Activated CD4-positive, alpha-beta memory T cell treated with anti-CD3 and anti-CD28 coated beads for 36 hours (primary cell): ENCODE measurements at places on chromosomes 3 and 15. TPM values are rescaled to one million over a fixed set of nuclear protein-coding genes. Genes with fewer than 3 reads are reported as not detected.

The MTFMT gene
- total RNA-seq: 18.3 TPM

GRCh38 chr3:39550354-39551051 is 83.0 kb downstream of the MOBP start:
- DNase-seq: no peak

DNA sequence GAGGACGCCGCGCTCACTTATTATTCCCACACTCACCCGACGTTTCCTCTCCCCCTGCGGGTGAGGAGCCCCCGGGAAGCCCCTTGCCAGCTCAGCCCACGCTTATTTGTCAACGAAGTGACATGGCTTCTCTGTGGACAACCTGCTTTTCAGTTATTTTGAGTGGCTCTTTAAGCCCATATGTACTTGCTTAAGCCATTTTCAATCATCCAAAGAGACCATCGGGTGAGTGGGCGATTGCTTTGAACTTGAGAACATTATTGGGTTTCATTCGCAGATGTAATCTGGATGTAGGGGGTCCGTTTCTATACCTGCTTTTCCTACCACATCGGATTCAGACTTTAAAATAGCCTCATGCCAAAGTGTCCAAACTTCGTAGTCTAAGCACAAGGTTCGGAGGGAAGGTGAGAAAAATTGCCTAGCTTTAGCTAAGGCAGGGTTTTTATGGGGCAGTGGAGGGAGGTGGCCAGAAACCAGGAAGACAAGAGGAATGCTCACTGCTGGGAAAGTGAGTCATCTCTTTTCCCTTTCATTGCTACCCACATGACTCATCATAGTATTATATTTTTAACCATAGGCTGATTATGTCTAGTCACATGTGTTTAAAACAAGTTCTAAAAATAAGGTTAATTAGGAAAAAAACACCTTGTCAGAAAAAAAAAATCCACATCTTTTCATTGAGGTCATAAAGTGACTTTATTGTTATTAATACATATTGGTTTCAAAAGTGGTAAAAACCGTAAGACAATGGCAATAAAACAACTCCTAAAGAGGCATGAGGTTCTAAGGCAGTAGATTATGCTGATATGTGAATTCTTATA is 773.1 kb upstream of the NR2F2 start:
- no peak for DNase-seq

GRCh38 chr15:31396881-31397560 is 70.4 kb downstream of the KLF13 start:
- DNase-seq: no peak

DNA sequence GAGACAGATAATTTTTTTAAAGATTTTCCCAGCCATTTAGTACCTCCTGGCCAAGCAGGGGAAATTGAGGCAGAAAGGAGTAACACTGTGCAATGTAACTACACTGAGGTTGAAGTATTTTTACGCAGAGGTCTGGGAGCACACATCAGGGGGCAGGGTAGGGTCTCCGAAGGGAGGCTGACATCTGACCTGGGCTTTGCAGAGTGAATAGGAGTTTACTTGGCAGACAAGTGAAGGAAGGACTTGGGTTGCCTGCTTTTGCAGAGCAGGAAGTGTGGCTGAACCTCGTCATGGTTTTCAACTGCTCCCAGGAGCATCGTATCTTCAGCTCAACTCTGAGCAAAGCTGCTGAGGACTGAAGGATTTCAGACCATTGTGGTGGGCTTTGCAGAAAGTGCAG is 66.2 kb downstream of the LRRK1 start:
- no peak for DNase-seq

DNA sequence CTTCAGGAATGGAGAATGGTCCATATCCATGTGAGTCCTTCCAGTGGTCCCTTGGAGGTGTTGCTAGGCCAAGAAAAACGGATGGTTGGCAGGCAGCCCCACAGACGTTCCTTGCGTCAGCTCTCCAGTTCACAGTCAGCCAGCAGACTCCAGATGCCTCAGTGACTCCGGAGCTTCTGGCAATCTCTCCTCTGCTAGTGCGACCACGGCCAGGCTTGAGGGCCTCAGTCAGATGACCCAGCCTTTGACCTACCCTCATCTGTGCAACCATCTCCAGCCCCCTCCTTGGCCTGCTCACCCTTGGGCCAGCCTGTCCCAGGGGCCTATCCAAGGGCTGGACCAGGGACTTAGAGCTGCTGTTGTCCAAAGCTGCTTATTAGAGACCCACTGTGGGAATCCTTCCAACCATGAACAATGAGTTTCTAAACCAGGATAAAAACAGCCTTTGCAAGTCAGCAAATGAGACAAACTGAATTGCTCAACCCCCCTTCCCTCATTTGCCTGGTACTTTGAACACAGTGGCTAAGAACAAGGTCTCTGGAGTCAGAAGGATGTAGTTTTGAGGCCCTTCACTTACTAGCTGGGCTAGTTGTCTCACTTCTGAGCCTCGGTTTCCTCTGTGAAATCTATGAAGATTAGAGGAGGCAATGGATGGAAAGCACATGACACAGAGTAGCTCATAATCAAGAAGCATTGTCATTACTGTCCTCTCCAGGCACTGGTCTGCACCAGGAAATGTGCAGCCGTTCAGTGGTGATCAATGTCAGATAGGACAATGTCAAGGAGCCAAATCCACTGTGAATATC is 44.8 kb downstream of the ANP32A start:
- no peak for DNase-seq
